ENCODE measurements at places on chromosomes 16 and 17.

DNA sequence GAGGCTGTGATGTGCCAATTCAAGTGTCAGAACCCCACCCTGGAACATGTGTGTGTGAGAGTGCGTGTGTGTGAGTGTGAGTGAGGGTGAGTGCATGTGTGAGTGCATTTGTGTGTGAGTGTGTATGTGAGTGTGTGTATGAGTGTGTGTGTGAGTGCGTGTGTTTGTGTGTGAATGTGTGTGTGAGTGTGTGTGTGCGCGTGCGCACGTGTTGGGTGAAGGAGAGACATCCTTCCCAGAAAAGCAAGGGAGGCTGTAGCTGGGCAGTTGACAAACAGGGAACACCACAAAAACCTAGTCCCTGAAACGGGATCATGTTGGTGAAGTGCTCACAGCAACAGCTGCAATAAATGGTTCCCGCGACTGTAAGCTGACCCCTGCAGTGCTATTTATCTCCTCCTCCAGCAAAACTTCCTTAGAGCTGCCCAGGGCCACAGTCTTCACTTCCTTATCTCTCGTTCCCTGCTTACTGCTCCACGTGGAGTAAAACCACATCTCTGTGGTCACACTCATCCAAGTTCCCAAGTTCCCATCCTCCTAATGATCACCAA is 40.1 kb upstream of the RPL38 start:
- no peak for DNase-seq

GRCh38 chr16:57925310-57925709 is 45.6 kb downstream of the CNGB1 start:
- no peak for DNase-seq

- DNase-seq = no peak
Observed at GRCh38 chr16:49440156-49441065, 66.8 kb downstream of the C16orf78 start.

DNA sequence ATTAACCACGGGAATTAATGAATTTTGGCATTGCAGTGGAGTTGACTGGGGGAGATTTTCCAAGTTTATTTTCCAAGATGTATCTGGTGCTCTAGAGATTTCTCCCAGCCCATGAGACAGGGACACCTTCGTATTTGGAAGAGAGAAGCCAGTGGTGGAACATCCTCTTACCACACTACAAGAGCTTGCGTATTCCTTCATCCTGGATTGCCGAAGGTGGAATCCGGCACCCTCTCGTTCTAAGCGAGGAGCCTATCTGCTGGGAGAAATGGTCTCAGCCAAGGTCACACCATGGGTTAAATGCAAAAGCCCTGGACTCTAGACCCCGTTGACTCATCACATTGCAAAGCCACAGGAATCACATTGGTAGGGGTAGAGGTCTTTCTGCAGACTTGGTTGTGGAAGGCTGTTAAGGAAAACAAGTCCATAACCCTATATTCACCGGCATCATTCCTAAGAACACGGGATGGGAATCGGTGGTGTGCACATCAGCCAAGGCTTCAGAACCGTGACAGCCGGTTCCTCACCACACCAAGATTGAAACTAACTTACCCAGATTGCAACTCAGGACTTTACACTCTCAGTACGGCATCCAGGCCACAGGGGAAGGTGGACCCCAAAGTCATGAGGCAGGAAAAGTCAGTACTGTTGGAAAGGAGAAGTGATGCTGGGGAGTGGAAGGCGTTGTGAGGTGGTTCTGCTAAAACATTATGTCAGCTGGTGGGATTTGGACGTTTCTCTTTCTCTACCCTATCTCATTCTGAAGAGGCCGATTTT is 259.8 kb downstream of the CPPED1 start:
- DNase-seq = no peak

DNA sequence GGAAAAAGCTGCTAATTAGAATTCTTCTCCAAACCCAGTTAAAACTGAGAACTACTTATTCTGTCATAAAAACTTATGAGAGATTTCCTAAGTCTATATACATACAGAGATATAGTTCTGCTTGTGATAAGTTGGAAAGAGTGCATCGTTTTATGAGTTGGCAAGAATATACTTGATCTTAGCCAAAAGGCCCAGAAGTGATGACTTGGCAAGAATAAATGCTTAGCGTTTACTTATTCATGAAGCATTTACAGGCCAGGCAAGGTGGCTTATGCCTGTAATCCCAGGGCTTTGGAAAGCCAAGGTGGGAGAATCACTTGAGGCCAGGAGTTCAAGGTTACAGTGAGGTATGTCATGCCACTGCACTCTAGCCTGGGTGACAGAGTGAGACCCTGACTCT is 81.7 kb downstream of the CYB561 start:
- DNase-seq = no peak

DNA sequence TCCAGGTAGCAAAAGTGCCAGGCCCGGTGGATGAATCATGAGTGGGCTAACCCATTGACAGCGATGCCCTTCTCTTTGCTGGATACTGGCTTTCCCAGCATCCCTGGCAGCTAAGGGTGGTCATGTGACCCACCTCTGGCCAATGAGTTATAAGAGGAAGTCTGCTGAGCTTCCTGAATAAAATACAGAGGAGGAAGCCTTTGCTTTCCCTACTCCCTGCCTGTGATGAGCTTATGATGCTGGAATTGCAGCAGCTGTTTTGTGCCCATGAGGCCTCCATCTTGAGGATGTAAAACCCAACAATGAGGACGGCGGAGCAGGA is 15.0 kb upstream of the ATP2A3 start:
- DNase-seq = no peak

DNA sequence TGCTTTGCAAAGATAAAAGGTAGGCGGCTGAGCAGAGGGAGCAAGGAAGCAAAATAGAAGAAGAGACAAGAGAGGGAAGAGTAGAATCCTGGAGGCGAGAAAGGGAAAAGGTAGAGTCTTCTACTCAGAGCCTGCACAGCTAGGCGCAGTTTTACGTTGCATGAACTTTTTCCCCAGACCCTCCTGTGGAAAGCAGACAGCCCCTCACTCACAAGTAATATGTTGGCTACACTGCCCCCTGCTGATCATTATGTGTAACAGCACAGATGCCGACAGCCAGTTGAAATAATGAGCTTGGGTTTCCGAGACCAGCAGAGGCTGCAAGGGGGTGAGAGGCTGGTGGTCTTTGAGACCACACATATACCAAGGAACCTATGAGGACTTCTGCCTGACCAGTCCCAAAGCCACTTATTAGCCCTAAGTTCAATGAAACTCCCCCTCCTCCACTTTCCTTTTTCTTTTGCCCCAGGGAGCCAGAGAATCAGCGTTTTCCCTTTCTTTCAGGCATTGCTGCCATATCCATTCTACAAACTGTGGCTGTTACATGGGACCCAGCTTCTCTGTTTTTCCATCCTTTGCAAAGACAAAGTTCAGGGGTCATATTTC is 22.5 kb upstream of the CMTR2 start:
- DNase-seq = peak; percentile 31

GRCh38 chr16:86949116-86949515 is 368.1 kb downstream of the C16orf95 start:
- no peak for DNase-seq
